ENCODE measurements at places on chromosomes 1 and 21. TPM values are rescaled to one million over a fixed set of nuclear protein-coding genes. Genes with fewer than 3 reads are reported as not detected.
A peak's percentile ranks its signal among the peaks of the same experiment; 100 is the strongest.

Gene DPYD
- total RNA-seq, result 37.9 TPM

GRCh38 chr21:27572696-27573095 is 605.8 kb upstream of the ADAMTS5 start:
- peak; percentile 84 for DNase-seq

- DNase-seq, result no peak
Observed at GRCh38 chr21:33268737-33269441, 2.7 kb downstream of the IL10RB start.

DNA sequence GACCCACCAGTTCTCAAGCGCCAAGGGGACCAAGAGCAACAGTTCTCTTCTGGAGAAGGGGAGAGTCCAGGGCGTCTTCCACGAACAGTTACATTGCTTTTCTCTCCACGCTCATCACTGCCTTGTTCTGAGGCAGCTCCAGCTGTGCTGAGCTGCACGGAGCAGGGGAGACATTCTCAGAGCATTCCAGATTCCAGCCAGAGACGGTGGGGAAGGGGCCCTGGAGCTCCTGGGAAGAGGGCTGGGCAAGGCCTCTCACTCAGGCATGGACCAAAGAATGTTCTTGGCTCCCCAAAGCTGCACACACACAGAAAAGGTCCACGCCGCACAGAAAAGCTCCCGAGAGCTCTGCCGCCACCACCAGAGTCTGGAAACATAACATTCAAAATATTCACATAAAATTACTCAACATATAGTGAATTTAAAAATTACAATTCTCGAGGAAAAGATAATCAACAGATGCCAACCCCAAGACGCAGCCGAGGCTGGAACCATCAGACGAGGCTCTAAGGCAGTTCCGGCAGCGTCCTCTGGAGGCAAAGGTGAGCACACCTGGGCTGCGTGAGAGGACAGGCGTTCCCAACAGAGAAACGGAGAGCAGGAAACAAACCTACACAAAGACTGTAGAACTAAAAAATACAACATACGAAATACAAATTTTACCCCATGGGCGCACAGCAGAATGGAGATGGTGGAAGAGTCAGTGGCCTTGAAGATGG is 40.5 kb downstream of the UBE2G2 start:
- no peak for DNase-seq

GRCh38 chr1:147080671-147081394 is 91.4 kb downstream of the PRKAB2 start:
- DNase-seq, result no peak

- DNase-seq, result peak; percentile 54
Observed at GRCh38 chr21:36973986-36974850, 7.7 kb upstream of the HLCS start.

GRCh38 chr1:24391882-24392603 is 21.5 kb downstream of the STPG1 start:
- DNase-seq, result peak; percentile 64

GRCh38 chr1:213179784-213180183 is 128.7 kb downstream of the RPS6KC1 start:
- no peak for DNase-seq

GRCh38 chr1:87887100-87887499 is 558.4 kb downstream of the LMO4 start:
- no peak for DNase-seq

DNA sequence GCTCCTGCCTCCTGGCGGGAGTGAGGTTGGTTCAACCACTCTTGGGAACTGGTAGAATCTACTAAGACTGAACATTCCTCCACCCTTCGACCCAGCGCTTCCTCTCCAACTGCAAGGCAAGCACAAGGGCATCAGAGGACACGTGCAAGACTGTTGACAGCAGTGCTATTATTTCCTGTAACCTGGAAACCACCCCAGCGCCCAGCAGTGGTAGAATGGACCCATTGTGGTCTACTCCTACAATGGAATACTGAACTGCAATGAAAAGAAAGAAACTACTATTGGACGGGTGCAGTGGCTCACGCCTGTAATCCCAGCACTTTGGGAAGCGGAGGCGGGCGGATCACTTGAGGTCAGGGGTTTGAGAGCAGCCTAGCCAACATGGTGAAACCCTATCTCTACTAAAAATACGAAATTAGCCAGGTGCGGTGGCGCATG is 33.0 kb upstream of the TARDBP start:
- DNase-seq, result peak; percentile 83

- no peak for DNase-seq
Observed at GRCh38 chr1:3529099-3529729, 74.7 kb downstream of the ARHGEF16 start.

DNA sequence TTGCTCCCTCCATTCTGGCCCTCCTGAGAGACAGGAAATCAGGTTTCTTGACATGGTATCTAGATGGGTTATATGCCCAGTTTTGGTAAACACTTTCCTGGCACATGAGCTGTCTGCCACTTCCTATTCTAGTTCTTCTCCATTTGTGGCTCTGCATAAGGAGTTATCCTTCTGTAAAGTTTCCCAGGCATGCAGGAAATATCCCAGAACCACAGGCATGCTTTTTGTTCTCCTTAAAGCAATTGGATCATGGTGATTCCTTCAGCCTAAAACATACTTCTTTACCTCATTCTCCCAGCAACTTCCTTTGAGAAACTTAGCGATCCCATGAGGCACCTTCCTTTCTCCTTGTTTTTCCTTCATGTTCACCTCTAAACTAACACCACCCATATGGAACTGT is 199.8 kb downstream of the CRB1 start:
- peak; percentile 75 for DNase-seq

Gene TLCD4
- total RNA-seq, result 10.1 TPM

Gene ANKRD13C
- 33.7 TPM for total RNA-seq

Gene AMY2B
- total RNA-seq, result not detected

GRCh38 chr1:92817986-92818764 is 13.7 kb upstream of the RPL5 start:
- no peak for DNase-seq

- no peak for DNase-seq
Observed at GRCh38 chr1:242728696-242729095, 204.2 kb upstream of the PLD5 start.

DNA sequence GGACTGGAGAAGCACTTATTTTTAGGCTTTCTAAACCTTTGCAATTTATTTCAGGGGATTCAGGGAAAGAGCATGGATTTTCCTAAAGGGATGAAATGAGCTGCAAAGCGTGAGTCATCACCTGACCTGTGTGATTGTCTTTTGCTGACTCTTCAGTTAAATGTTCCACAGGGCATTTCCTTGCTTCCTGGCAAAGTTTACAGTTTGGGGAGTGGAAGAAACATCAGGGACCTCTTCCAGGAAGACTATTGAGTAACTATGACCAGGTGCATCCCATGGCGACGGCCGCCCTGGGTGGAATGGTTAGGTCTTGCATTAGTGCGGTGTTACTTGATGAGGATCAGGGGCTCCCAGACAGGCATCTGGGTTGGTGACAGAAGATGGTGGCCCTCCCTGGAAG is 79.5 kb upstream of the SIPA1L2 start:
- peak; percentile 81 for DNase-seq

Gene GOLT1A
- total RNA-seq, result 0.84 TPM

Gene PTPRU
- total RNA-seq, result 3.3 TPM

- no peak for DNase-seq
Observed at GRCh38 chr1:208538587-208538986, 294.4 kb upstream of the PLXNA2 start.

GRCh38 chr1:236480758-236481436 is 42.9 kb upstream of the LGALS8 start:
- DNase-seq, result no peak

Gene ATP1A4
- not detected for total RNA-seq

GRCh38 chr1:10734962-10735544 is 61.4 kb downstream of the CASZ1 start:
- no peak for DNase-seq

Gene CLEC20A
- total RNA-seq, result not detected

DNA sequence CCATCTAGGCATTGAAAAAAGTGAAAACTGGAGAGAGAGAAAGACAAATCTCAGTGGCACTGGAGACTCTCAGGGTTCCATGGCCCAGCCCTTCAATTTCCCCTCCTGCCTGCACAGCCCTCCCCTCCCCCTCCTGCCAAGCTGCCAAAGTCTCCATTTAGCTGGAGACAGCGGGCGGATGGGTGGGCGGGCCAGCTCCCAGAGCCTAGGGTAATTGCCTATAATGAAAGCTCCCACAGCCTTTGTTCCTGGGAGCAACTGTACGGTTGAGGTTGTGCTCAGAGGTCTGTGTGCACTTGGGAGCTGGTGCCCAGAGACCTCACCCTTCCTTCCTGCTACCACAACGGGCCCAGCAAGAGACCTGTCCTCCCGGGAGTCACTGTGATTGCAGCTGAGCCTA is 89.6 kb downstream of the NAV1 start:
- no peak for DNase-seq

Gene SDC3
- 17.1 TPM for total RNA-seq

Gene VSIG8
- total RNA-seq, result not detected

Gene AQP10
- total RNA-seq, result not detected

- no peak for DNase-seq
Observed at GRCh38 chr1:223515421-223515820, 122.2 kb downstream of the CCDC185 start.

- peak; percentile 88 for DNase-seq
Observed at GRCh38 chr1:27300341-27301051, 21.5 kb upstream of the TMEM222 start.

- DNase-seq, result no peak
Observed at GRCh38 chr1:77608893-77609292, 73.6 kb downstream of the ZZZ3 start.

DNA sequence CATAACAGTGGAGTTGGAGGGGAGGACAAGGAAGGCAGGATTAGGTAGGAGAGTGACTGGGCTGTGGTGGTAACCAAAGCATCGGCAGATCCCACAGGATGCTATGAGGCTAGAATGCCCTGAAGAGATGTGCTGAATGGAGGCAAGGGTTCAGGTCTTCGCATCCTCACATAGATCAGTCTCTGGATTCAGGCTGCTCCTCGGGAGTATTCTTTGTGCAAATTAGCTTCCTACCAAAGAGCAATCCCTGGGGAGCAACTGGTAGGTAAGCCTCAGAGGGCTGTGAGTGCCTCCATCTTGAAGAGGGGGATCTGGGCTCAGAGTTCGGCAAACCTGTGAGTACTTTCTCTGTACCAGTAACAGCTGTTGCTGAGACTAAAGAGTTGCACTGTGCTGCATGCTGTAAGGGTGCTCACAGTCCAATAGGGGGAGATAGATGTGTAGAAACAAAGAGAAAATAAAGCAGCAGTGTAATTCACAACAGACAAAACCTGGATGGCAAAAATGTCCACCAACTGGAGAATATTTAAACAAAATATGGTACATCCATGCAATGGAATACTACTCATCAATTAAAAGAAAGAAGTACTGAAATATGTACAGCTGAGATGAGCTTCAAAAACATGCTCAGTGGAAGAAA is 322.4 kb upstream of the DEPDC1 start:
- peak; percentile 13 for DNase-seq

Gene S100A1
- not detected for total RNA-seq

- no peak for DNase-seq
Observed at GRCh38 chr1:244887281-244887680, 22.9 kb upstream of the HNRNPU start.

Gene DLGAP3
- total RNA-seq, result 0.05 TPM

- DNase-seq, result no peak
Observed at GRCh38 chr1:52268372-52268771, 97.6 kb downstream of the CC2D1B start.

DNA sequence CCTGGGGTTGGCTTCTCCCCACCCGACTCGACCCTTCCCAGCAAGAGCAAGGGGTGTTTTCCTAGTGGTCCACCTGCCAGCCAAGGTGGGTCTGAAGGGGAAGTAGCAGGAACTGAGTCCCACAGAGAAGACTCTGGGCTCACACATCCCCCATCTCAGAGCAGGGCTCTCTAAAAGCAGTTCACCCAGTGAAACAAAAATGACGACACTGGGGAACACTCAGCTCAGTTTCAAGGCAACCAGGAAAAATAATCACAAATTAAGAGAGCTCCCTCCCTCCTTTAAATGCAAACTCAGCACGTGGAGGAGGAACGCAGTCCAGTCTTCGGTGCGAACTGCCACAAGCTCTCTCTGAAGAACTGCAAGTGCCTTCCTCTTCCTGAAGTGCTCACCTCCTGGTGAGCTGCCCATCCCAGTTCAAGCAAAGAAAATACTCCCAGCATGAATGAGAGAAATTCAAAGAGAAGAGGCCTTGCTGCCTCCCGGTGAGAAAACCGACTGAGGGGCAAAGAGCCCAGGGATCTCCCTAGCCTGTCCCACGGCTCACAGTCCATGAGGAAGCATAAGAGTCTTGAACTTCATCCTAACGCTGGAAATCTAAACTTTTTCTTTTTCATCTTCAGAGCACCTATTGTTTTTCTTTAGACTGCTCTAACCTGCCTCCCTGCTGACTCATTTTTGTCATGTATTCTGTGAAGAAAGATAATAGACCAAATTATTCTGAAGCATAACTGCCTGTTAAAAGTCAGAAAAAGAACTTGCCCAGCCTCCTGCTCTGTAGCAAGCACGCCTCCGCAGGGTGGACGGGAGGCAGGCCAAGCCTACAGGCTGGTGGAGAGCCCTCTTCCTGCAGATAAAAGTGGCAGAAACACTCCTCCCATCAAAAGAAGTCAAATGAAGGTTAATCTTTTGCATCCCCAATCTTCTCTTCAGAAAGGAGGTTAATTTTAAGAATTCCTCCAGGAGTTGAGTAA is 281.4 kb downstream of the HHIPL2 start:
- DNase-seq, result no peak

Gene MYOG
- not detected for total RNA-seq

- peak; percentile 71 for DNase-seq
Observed at GRCh38 chr1:185426848-185427247, 109.8 kb upstream of the IVNS1ABP start.

Gene SH2D1B
- total RNA-seq, result 0.71 TPM

Gene GPA33
- total RNA-seq, result 0.12 TPM

- no peak for DNase-seq
Observed at GRCh38 chr1:247322849-247323586, 8.6 kb downstream of the ZNF496 start.

Gene NUAK2
- 6.7 TPM for total RNA-seq

GRCh38 chr1:64980745-64981600 is 14.6 kb upstream of the JAK1 start:
- peak; percentile 81 for DNase-seq
